ENCODE measurements at places on chromosomes 3 and 15.

GRCh38 chr3:155390351-155390750 is 96.9 kb upstream of the STRIT1 start:
- DNase-seq = no peak

DNA sequence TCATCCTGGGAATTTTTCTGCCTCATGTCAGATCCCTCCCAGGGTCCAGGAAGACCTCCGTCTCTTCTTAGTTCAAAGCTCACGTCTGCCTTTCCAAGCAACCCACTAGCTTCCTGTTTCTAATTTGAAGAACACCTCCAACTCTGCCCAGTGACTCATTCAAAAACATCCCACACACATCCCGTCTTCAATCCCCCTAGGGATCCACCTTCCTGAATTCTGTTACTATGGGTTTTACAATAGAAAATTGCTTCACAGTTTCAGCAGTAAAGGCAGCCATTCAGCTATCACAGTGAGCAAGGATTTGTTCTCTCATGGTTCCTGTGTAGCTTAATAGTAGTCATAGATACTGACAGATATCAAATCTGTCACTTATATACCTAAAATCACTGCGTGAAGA is 308.3 kb upstream of the CCDC54 start:
- DNase-seq = no peak

DNA sequence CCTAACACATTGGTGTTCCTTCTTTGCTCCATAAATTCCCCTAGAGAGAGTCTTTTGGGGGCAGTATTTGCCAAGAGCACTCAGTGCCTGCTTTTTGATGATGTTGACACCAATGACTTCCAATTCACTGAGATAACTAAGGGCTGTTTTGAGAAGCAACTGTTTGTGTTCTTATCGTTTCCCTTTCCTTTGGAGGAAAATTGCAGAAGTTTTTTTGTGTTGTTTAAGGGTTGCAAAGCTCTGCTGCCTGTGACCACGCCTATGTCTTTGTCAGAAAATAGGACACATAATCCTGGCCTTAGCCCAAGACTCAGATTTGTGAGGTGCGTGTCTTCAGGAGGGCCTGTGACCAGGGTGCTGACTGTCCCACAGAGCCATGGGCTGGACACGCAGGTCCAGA is 99.6 kb downstream of the FAM43A start:
- DNase-seq = no peak

DNA sequence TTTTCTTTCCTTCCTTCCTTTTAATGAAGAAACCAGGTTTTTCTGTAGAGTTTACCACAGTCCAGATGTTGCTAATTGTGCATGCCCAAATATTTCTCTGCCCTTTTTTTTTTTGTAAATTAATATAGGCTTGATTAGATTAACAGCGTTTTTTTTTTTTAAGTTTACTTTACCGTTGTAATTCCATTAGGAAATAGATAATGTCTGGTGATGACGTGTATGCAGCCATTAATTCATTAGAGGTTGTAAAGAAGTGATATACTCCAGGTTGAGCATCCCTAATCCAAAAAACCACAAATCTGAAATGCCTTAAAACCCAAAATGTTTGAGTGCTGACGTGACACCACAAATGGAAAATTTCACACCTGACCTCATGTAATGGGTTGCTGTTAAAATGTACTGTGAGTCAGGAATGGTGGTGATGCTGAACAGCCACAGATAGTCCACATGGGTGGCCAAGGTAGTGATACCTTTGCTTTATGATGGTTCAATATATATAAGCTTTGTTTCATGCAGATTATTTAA is 43.2 kb downstream of the KNL1 start:
- DNase-seq = no peak

GRCh38 chr15:74621546-74621920 is 5.9 kb downstream of the CLK3 start:
- no peak for DNase-seq

DNA sequence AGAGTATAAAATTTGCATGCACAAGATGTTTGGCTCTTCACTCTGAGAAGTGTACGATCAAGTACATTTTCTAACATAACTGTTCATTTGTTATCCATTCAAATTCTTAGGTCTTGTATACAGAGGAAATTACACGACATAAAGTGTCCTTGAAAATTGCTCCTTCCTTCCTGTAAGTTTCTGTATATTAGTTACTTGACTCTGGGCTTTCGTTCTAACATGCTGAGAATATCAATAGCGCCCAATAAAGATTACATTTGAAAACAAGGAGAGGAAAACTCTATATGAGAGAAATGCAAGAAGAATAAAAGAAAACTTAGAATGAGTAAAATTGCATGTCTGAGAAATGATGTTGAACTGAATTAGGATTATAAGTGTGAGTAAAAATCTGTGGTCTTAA is 722.5 kb upstream of the CADM2 start:
- peak; percentile 16 for DNase-seq

- DNase-seq = peak; percentile 95
Observed at GRCh38 chr3:39177708-39178332, 14.6 kb downstream of the XIRP1 start.

GRCh38 chr3:111667621-111668239 is 72.6 kb upstream of the ZBED2 start:
- peak; percentile 96 for DNase-seq

- DNase-seq = no peak
Observed at GRCh38 chr15:25134546-25134945, 179.8 kb downstream of the SNRPN start.

DNA sequence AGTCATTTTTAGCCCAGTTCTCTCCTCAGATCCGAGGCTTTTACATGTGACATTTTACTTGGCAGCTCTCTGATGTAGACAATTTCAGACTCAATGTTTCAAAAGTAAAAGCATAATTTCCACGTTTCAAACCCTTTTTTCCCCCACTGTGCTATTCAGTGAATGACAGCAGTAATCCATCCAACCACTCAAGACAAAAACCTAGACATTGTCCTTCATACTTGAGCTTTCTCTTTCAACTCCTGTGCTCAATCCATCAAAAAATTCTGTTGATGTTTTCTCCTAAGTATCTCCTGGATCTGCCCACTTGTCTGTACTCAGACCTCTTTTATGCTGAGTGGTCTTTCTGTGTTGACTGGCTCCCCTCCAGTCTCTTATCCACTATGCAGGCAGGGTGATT is 214.7 kb downstream of the CHL1 start:
- DNase-seq = no peak

DNA sequence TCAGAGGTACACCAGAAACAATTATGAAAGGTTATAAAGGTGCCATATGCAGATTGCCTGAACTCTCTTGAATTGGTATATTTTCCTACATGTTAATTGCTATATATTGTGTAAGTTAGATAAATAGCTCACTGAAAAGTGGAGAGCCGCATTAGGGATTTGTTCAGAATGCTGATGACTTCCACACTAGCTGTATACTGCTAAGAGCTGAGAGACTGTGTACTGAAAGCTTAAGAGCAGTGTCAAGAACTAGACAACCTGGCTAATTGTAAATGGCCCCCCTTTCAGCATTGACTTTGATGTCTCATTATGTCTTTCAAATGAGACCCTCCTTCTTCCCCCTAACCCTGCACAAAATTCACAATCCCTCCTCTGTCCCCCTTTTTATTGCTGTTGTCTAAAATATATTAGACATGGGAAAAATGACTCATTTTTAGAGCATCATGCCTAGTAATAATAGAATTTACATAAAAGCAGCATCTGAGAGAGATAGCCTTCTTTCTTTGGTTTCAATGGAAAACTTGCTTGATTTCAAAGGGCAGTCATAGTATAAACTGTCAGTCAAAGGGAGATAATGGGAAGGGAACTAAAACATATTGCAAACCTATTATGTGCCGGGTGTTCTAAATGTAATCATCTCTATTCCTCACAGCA is 34.7 kb upstream of the GREM1 start:
- no peak for DNase-seq

DNA sequence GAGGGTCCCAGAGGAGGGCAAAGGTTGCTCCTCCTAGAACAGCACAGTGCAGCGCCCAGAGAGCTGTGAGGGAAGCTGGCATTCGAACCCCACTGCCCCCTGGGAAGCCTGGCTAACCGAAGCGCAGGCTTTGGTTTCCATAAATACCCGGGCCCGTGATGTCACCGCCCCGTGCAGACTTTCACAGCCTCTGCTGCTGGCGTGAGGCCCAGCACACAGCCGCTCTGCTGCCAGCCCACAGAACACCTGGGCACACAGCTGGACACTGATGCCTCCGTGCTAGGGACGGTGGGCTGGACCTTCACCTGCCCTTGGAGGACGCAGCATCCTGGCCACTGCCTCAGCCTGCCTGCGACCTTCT is 1.0 kb downstream of the IQSEC1 start:
- no peak for DNase-seq

DNA sequence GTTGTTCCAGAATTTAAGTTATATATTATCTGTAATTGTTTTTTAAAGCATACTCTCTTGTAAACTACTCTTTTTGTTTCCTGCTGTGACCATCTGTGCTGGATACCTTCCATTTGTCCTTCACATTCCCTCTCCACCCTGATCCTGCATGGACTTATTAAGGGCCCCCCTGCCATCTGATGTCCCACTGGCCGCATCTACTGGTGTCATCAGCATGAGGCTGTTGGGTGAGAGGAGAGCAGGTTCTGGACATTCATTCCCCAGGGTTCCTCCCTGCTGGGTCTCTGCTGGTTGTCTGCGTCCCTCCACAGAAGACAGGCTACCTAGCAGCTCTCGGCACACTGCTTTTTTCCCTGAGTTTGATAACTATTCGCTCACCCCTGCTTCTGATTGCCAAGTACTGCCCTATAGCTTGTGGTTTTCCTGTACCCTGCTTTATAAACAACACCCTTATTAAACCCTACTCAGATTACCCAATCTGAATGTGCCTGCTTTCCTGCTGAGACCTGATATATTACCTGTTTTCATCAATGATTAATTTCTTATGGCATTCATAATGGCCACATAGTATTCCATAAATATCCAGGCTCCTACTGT is 7.7 kb downstream of the CMTM8 start:
- DNase-seq = no peak

DNA sequence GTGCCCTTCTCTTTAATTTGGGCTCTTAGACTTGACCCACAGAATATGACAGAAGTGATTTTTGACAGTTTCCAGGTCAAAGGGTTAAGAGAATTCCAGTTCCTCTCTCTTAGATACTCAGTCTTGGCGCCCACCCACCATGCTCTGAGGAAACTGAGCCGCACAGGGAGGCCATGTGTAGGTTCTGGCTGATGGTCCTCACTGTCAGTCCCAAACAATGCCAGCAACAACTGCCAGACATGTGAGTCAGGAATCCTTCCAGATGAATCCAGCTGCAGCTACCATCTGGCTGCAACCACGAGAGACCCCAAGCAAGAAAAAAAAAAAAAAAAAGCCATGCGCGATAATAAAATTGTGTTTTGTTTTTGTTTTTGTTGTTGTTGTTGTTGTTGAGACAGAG is 326.6 kb downstream of the MAGI1 start:
- no peak for DNase-seq

GRCh38 chr3:155581579-155581978 is 163.3 kb downstream of the PLCH1 start:
- DNase-seq = peak; percentile 71

DNA sequence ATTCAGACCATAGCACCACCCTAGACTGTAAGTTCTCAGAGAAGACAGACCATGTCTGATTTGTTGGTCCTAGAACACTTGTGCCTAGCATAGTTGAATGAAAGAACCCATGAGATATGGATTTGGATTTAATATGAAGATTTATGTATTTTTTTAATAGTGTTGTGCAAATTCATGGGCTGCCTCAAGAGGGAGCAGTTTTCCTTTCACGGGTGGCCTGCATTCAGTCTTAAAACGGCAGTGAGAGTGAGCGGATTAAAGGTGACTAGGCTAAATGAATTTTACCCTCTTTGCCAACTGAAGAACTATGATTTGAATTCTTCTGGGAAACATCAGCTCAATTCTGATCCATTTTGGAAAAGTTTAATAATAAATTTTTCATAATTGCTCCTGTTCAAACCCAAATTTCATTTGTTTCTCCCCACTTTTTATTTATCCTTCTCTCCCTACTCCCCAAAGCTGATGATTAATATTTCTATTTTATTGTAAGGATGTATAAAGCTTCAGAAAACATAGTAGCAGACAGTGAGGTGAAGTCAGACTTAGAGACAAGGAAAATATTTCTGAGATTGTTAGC is 67.3 kb downstream of the MORC1 start:
- DNase-seq = peak; percentile 58

DNA sequence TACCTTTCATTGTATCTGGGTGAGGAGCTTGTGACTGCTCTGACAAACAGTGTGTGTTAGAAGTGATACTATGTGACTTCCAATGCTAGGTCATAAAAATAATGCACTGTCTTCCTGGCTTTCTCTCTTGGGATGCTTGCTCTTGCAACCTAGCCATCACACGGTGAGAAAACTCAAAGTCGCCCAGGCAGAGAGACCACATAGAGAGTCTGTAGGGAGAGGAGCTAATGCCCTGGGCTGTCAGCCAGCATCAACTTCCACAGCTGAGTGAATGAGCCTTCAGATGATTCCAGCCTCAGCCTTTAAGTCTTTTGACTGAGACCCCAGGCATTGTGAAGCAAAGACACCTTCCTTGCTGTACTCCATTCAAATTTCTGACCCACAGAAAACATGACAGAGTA is 220.6 kb upstream of the SGO1 start:
- no peak for DNase-seq

DNA sequence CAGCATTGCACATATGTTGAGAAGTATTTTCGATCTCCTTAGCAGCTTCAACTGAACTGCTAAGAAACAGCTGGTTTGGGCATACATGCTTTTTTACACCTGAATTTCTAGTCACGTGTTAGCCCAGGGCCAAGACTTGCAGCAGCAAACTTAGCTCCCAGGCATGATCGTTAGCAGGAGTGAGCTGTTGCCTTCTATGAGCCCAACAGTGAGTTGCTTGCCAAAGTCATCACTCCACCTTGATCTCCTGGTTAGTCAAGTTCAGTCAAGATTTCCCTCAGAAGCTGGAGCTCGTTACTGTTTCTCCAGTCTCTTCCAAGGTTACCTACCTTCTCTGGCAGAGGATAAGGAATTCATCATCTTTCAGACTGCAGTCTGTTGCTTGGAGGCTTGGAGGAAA is 100.4 kb upstream of the SEMA6D start:
- no peak for DNase-seq

GRCh38 chr15:63602595-63602994 is 5.4 kb downstream of the FBXL22 start:
- no peak for DNase-seq

DNA sequence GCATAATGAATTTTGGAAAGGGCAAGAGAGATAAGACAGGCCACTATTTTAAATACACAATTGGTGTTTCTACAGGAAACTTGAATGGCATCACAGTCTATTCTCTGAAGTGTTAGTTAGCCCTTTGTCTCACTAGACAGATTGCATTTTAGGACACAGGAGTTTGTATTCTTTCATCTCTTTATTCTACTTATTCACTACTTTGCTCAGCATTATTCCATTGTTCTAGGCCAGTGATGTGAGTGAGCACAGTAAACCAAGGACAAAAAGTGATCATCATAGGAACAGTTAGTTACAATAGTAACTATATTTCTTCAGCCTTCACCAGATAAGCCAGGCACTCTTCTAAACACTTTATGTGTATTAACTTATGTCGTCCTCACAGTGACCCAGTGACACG is 150.2 kb upstream of the SLCO3A1 start:
- DNase-seq = no peak

GRCh38 chr15:56192659-56193442 is 50.8 kb downstream of the RFX7 start:
- DNase-seq = peak; percentile 7
